LoVo (cell line): ENCODE measurements at places on chromosomes 6 and 20.

DNA sequence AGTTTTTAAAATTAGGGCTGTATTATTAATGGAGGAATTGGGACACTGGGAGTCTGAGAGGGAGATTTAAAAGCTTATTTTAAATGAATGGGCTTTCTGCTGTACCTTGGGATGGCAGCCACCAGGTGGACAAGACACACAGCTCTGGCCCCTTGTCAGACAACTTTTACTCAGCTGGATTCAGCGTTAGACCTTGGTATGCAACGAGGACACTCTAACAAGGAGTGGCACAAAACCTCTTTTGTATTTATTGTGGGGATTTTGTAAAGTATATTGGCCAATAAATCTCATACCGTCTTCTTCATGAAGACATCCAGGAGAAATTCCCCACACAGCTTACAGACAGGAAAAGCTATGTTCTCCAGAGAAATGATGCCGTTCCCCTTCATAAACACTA, 105.7 kb downstream of the LCA5 start:
- peak; percentile 61 for DNase-seq

DNA sequence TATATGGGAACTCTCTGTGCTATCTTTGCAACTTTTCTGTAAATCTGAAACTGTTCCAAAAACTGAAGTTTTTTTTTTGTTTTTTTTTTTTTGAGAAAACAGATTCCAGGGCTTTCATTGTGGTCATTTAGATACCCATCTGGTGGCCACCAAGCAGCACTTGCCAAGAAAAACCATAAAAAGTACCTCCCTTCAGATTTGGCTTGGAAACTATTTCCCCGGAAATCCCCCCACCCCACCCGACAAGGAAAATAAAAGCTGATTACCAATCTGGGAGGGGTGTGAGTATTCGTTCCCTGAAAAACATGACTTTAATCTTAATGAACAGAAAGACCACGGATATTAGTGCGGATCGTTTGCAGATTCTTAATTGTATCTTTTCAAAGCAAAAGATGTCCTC, 1.9 kb downstream of the NFATC2 start:
- no peak for DNase-seq

DNA sequence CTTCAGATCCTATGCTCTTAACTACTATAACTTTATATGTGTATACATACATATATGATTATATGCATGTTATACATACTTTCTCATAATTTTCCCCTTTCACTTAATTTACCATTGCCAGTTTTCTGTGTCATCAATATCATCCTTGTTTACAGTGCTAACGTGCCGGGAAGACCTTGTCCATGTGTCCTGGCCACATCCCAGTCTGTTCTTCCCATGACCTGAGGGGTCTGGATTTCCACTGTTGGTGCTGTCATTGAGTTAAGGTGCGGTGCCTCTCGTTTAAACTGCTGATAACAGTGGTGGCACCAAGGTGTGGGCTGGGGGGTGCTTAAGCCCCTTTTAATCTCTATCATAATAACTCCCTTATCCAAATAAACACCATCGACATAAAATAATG, 8.5 kb upstream of the SDCBP2 start:
- no peak for DNase-seq

- no peak for DNase-seq
Measured at GRCh38 chr6:112879920-112880413, 532.8 kb downstream of the RFPL4B start.

DNA sequence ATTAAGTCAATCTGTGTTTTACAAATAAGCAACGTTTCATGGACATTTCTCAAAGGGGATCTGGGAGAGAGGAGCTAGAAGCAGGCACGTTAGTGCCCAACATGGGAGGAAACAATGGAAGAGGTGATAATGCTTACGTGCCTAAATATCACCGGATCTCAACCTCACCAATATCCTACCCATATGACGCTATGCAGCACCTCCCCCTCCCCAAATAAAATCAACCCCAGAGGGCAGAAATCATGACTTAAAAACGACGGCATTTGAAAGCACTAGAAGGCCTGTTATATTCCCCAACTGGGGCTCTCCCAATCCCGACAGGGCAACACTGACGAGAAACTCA, 425 bp downstream of the HBS1L start:
- DNase-seq: peak; percentile 5
